ENCODE measurements at places on chromosomes 2 and 18.

- DNase-seq = no peak
Measured at GRCh38 chr2:227192491-227192890, 28.1 kb downstream of the COL4A3 start.

DNA sequence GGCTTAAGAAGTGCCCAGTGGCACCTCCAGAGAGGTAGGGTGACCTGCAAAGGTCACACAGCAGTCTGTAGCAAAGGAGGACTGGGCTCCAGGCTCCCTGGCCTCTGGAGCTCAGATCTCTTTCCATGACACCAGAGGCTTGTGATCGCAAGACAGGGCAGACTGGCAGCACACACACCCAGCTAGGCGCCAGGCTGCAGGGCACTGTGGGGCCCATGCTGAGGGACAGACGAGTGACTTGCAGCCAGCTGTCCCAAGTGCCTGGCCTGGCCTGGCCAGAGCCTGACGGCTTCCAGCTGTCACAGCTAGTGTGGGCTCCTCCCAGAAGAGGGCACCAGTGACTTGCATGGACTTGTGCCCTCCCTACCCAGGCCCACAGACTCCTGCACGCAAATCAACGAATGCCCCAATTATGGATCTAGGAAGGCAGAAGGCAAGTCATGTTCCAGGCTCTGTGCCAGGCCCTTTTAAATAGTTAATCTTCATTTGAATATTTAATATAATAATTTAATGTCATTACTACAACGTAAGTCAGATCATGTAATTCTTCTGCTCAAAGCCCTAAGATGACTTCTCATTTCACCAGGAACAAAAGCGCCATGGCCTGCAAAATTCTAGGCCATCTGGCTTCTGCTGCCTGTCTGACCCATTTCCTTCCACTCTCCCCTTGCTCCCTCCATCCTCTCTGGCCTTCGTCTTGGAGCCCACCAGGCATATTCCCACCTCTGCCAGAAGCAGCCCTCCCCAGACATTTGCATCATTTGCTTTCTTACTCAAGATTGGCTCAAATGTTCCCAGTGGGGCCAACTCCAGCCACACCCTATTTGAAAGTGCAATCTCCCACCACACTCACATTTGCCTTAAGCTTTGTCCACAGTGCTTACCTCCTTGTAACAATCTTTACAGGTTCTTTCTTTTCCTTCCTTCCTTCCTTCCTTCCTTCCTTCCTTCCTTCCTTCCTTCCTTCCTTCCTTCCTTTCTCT lies 3.7 kb upstream of the SPEG start:
- no peak for DNase-seq

GRCh38 chr2:236871500-236872001 lies 214.1 kb upstream of the COPS8 start:
- DNase-seq = no peak

GRCh38 chr2:73291461-73292315 lies 1.7 kb downstream of the EGR4 start:
- no peak for DNase-seq

- no peak for DNase-seq
Measured at GRCh38 chr2:150162241-150162942, 325.1 kb downstream of the RND3 start.

DNA sequence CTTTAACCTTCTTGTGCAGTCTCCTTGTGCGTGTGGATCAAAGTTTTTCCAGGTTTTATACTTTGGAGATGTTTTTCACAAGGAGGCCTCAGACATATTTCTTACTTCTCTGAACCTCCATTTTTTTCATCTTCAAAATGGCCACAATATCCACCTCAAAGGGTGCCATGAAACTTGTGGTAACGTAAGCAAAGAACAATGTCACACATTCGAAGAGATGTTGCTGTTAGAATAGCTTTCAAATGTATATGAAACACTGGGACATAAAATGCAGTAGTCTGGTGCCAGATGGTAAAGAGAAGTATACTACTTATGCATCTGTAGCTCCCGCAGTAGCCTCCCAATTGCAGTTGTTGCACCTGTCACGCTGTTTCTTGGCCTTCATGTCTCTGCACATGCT lies 2.6 kb upstream of the KRCC1 start:
- no peak for DNase-seq

All from activated CD4-positive, alpha-beta memory T cell treated with anti-CD3 and anti-CD28 coated beads, Interleukin-2, amount 10 ng/mL, durations not matched to agents 7 days and 5 days (primary cell).